ENCODE measurements at places on chromosomes 5 and 9.

GRCh38 chr9:86069206-86069869 lies 30.0 kb downstream of the GOLM1 start:
- no peak for DNase-seq

DNA sequence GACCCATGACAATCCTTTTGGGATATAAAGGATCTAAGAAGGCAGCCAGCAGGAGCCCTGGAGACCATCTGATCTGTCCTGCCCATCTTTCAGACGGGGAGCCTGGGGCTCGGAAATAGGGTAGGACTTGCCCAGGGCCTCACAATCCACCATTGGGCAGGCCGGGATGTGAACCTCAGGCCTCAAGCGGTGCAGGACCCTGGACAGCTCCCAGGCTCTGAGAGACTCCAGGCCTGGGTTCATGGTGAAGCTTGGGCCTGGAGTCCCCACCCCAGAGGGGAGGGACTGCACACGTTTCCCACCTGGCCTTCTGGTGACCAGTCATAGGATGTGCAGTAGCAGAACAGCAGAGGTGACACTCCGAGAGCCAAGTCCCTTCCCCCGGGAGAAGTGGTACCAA lies 36.6 kb upstream of the RAPGEF1 start:
- DNase-seq: no peak

DNA sequence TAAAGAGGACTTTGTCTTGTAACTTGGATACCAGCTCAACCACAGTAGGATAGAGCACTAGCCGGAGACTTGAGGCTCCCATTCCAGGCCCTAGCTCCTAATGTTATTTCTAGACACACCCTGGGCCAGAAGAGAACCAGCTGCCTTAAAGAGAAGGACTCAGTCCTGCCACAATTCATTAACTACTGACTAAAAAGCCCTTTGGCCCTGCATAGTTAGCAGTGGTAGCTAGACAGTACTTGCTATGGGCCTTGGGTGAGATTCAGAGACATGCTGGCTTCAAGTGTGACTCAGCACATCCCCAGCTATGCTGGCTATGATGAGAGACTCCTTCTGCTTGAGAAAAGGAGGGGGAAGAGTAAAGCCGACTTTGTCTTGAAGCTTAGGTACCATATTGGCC lies 47.3 kb downstream of the TMEM167A start:
- no peak for DNase-seq

- DNase-seq: no peak
Measured at GRCh38 chr9:27619743-27620142, 46.5 kb upstream of the C9orf72 start.

- no peak for DNase-seq
Measured at GRCh38 chr9:8304720-8305119, 505.1 kb upstream of the DMAC1 start.

DNA sequence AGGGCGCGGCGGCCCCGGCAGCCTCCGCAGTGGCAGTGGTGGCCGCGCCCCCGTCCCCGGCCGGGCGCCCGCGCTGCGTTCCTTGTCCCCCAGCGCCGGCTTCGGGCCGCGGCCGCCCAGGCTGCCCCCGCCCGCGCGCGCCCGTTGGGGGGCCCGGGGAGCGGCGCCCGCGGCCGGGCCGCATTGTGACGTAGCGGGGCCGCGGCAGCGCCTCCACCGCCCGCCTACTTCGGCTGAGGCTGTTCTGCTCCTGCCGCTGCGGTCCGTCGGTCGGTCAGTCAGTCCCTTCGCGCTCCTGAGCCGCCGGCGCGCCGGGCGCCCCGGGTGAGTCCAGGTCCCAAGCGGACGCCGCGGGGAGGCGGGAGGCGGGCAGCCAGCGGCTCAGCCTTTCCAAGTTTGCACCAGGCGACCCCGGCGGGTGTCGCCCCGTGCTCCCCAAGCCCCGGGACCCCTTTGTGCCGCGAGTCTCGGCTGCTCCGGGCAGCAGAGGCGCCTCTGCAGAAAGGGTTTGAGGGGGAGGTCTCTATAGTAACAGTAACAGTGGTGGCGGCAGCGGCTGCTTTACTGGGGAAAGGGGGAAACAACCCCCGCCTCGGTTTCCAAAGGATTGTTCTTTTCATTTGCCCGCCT lies at the start of gene SNCAIP:
TSS of gene SNCAIP (plus strand) at position 277 of the 630 bp plus-strand sequence. CDS start 78,898 bp downstream, outside the sequence.
- DNase-seq: peak; percentile 24

DNA sequence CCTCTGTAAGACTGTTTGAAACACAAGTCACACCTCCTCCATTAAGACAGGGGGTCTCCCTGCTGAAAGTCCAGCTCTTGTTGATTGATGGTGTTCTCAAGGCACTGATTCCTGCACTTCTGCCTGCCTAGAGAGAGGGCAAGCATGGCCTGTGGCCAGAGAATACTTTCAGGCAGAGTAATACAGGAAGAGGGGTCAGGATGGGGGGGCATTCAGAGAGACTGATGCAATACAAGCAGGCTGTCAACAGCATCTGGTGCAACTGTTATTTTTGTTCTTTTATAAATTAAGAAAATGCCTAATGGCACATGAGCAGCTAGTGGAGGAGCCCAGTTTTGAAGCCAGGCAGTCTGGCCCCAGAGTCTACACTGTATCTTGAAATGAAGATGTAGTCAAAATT lies 302.2 kb downstream of the DIRAS2 start:
- DNase-seq: no peak

- peak; percentile 27 for DNase-seq
Measured at GRCh38 chr9:93254806-93255493, 71.0 kb downstream of the WNK2 start.

- DNase-seq: no peak
Measured at GRCh38 chr5:147869112-147869511, 9.4 kb upstream of the SCGB3A2 start.

DNA sequence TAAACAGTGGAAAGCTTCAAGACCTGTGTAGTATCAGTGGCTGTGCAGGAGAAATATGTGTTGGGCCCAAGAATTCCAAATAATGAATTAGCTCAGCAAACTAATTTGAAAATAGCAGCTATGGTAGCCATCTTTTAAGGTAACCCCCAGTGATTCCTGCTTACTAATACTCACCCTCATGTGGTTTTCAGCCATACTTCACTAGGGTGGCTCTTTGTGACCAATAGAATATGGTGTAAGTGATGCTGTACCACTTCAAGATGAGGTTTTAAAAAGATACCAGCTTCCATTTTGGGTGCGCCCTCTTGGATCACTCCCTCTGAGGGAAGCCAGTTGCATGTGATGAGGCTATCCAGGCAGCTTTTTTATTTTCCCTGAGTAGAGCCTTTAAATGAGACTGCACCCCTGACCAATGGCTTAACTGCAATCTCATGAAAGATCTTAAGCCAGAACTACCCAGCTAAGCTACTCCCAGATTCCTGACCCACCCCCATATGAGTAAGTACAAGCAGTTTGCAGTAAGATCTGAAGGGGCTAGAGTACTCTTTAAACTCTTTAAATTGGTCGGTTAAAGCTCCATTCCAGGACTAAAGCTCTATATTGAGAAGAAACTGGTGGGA lies 58.3 kb downstream of the UHRF2 start:
- DNase-seq: no peak

GRCh38 chr5:139809331-139809810 lies 13.8 kb downstream of the PSD2 start:
- DNase-seq: no peak

- DNase-seq: no peak
Measured at GRCh38 chr9:71897577-71897976, 13.4 kb downstream of the ABHD17B start.

DNA sequence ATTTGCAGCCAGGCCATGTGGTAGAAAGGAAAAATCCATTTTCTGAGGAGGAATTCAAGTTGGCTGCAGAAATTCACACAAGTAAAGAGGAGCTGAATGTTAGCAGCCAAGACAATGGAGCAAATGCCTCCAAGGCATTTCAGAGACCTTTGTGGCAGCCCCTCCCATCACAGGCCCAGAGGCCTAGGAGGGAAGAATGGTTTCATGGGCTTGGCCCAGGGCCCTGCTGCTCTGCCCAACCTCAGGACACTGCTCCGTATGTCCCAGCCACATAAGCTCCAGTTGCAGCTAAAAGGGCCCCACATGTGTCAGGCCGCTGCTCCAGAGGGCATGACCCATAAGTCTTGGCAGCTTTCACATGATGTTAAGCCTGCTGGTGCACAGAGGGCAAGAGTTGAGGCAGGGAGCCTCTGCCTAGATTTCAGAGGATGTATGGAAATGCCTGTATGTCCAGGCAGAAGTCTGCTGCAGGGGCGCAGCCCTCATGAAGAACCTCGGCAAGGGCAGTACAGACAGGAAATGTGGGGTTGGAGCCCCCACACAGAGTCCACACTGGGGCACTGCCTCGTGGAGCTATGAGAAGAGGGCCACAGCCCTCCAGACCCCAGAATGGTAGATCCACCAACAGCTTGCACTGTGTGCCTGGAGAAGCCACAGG lies 144.2 kb upstream of the EPB41L4A start:
- no peak for DNase-seq

- DNase-seq: no peak
Measured at GRCh38 chr9:83940590-83941303, 19.5 kb upstream of the KIF27 start.

DNA sequence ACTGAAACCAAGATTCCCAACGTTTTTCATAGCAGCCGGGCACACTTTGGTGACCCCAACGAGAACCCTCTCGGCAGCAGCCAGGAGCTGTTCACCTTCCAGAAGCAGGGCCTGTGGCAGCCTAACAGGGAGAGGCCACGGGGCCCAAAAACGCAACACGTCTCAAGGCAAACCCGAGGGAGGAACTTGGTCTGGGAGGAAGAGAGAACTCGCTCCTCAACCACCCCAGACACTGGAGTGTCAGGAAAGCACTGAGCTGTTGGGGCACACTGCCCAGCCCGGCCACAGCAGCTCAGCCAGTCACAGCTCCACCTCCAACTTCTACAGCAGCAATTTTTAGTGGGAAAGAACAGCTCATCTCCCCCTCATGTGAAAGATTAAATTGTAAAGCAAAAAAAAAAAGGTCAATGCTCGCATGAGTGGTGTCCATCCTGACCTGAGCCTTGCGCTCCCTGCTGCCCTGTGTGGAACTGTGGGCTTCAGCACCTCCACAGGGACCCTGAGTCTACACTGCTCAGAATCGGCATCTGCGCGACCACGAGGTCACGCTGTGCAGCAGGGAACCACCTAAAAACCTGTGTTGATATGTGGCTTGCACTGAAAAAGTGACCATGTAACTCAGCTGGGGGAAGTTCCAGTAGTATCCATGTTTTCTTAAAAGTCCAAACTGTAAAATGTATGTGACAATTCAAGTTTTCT lies 55.0 kb downstream of the IPPK start:
- DNase-seq: peak; percentile 19

GRCh38 chr5:68271124-68271523 lies 55.6 kb downstream of the PIK3R1 start:
- no peak for DNase-seq

DNA sequence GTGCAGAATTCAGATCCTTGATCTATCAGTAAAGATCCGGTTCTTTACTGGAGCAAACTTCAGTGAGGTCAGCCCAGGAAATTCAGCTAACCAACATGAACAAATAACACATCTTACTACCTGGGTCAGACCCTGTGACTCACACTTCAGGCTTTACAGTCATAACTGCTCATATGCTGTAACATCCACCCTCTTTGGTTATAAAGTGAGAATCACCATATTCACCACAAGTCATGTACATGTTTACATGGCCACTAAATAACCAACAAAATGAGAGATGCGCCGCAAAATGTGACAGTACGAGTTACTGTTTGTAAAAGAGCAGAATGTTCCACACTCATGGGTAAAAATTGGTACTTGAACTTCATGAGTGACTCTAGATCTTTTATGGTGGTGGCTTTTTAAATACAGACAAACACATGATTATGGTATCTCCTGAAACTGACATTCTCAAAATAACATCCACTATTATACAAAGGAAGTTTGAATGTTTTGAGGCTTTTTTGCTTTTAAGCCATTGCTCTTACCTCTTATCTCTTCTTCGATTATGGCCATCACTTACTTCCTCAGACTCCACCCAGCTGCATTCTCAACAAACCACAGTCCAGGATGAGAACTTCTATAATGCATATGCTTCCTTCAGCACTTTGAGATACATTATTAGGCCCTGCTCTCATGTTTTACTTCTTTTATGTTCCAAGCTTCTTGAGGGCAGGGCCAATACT lies 516.6 kb downstream of the RAB3C start:
- DNase-seq: no peak

GRCh38 chr5:172635038-172635437 lies 6.0 kb upstream of the NEURL1B start:
- no peak for DNase-seq

GRCh38 chr5:93196986-93197385 lies 384.0 kb downstream of the NR2F1-AS1 start:
- DNase-seq: no peak

GRCh38 chr9:102434545-102434944 lies 560.6 kb upstream of the CYLC2 start:
- DNase-seq: no peak

GRCh38 chr5:399296-400281 lies 43.4 kb upstream of the EXOC3 start:
- no peak for DNase-seq

DNA sequence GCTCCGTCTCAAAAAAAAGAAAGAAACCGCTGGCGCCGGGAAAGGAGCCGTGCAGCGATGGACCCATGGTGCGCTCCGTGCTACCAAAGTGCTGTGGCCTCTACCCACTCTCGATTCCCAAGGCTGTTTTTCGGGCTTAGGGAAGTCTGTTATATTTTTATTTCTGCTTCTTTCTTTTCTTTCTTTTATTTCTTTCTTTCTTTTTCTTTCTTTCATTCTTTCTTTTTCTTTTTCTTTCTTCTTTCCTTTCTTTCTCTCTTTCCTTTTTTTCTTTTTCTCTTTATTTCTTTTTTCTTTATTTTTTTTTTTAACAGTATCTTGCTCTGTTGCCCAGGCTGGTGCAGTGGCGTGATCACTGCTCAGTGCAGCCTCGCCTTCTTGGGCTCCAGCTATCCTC lies 87.5 kb downstream of the ANXA2R start:
- DNase-seq: no peak

DNA sequence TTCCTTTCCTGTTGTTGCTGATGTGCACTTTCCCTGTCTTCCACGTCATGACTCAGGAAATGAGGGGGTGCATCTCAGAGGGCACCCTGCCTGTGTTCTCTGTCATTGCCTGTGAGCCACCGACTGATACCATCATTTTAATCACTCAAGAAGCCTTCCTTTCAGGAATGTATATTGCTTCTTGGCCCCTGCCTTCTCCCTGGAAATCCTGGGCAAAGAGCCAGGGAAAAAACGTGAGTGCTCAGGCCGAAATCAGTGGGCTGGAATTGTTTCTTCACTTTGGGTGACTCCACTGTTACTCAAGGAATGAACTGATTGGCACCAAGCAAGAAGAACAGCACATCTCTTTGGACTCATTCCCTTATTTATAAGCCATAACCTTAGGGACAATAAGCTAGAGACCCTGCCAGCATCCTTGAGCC lies 126.1 kb downstream of the SNX18 start:
- no peak for DNase-seq

GRCh38 chr9:106927916-106928315 lies 65.0 kb downstream of the ZNF462 start:
- no peak for DNase-seq

GRCh38 chr5:167602067-167602466 lies 689.4 kb upstream of the WWC1 start:
- no peak for DNase-seq

- no peak for DNase-seq
Measured at GRCh38 chr9:117375956-117376355, 38.9 kb downstream of the ASTN2 start.

DNA sequence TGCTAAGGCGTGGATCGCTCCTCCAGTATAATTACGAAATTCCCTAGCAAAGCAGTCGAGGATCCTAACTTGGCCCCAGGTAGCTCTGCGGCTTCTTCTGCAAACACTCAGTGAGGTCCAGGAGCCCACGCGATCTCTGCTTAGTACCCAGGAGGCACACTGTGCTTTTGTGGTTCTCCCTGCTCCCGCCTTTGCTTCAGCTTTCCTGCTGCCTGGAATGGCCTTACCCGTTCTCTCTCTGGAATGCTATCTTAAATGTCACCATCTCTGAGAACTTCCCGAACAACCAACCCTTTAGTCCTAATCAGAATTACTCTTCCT lies 639 bp downstream of the INVS start:
- peak; percentile 42 for DNase-seq
